Cerebellar nuclear complex (tissue), 1 donor: ENCODE measurements at places on chromosomes 4 and X.

DNA sequence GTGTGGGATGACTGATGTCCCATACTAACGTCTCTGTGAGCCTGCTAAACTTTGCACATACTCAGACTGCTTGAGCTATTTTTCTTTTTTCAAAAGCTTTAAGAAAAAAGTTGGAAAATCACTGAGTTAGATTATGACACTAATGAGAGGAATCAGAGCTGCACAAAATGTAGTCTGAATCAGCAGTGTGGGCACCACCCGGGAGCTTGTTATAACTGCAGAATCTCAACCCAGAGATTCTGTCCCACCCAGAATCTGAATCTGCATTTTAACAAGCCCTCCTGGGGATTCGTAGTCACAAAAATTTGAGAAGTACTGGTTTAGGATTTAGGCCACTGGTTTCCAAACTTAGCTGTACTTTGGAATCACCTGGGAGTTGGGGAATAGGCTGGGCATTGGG lies 102.1 kb upstream of the MID1IP1 start:
- DNase-seq, result no peak

GRCh38 chr4:47669946-47670345 lies 167.9 kb downstream of the CORIN start:
- DNase-seq, result no peak

- no peak for DNase-seq
Observed at GRCh38 chr4:136763919-136764318, 768.4 kb downstream of the PCDH18 start.

- DNase-seq, result no peak
Observed at GRCh38 chr4:5611750-5612149, 96.6 kb downstream of the EVC2 start.

- DNase-seq, result no peak
Observed at GRCh38 chr4:15034071-15034764, 31.9 kb downstream of the CPEB2 start.

- no peak for DNase-seq
Observed at GRCh38 chrX:135403374-135403773, 18.4 kb upstream of the SMIM10L2A start.

GRCh38 chr4:173121076-173121561 lies 47.5 kb upstream of the GALNT7 start:
- DNase-seq, result no peak

DNA sequence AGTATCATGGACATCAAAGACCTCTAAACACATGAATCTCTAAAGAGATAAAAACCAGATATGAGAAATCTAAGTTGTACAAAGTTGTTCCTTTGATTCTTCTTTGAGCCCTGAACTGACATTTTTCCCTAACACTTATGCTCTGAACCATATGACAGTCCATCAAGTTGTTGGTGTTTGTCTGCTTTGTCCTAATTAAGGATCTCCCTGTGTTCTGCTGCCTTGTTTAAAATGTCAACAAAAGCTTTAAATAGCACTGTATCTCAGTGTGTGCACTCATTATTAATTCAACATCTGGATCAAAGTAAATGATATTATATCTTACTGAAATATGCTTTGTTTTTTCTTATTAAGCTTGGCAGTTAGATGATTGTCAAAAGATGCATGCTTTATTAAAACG lies 321.8 kb downstream of the MAPK10 start:
- no peak for DNase-seq

- no peak for DNase-seq
Observed at GRCh38 chrX:22533898-22534297, 261.2 kb downstream of the CBLL2 start.

DNA sequence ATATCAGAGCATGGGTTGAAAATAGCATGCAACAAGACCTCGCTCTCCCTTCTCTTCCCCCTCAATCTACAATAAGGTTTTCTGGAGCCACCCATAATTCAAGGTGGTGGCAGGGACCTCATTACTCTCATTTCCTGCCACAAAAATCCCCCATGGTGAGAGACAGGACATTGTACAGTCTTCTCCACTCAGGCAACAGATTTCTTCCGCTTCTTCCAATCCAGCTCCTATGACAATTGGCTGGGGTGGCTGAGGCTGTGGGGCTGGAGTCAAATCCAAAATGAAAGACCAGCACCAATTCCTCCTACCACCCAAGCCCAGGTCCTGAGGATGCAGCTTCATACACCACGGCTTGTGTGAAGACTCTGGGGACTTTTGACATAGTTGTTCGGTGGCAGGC lies 40.3 kb upstream of the NKRF start:
- no peak for DNase-seq

DNA sequence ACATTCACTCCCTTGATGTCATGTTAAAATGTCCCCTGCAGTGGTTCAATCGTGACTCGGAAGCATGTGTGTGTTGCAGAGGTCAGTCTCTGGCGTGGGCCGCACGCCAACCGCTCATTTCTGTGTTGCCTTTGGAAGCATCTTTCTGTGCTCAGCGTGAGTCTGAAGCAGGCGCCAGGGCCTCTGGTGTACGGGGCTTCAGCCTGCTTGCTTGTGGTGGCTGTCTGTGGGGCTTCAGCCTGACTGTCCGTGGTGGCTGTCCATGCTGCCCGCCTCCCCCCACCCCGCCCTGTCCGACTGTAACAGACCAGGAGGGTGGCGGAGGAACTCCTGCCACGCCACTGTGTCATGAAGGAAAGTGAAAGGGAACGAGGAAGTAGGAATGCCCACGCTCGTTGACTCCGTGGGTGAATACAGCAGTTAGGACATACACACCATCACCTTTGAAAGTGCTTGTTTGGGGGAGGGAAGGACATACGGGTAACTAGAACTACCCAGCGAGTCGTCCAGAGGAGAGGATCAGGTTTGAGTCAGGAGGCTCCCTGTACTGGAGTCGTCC lies 14.7 kb upstream of the CLCN4 start:
- DNase-seq, result no peak

GRCh38 chr4:5930456-5930855 lies 37.6 kb upstream of the CRMP1 start:
- no peak for DNase-seq
